ENCODE measurements at places on chromosomes 1 and 21.

DNA sequence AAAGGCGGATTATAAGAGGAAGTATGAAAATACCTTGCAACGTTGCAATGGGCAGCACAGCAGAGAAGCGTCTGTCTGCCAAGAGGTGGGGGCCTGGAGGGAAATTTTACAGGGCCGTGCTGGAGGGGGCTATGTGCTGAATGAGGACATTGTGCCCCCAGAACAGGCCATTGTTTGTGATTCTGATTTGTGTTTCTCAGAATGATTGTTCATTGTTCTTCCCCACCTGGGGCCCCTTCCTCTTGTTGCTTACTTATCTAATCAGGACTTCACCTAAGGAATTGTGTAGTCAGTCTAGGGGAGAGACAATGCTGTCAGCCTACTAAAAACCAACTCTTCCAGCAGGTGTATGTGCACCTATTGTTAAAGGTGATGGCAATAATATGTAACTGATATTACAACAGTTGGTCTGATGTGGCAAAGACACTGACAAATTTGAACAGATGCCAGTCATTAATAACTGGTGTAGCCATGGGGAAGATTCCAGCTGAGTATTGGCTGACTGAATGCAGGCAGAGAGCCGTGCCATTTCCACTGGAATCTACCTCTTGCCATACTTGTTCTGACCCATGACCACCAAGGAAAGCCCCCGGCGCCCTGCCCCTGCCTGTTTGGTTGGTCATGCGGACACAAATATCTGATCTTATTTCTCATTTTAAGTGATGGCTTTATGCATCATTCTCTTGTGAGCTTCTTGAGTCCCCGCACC is 45.2 kb upstream of the PSEN2 start:
- no peak for DNase-seq

GRCh38 chr1:222310836-222311235 is 237.1 kb downstream of the HHIPL2 start:
- no peak for DNase-seq

DNA sequence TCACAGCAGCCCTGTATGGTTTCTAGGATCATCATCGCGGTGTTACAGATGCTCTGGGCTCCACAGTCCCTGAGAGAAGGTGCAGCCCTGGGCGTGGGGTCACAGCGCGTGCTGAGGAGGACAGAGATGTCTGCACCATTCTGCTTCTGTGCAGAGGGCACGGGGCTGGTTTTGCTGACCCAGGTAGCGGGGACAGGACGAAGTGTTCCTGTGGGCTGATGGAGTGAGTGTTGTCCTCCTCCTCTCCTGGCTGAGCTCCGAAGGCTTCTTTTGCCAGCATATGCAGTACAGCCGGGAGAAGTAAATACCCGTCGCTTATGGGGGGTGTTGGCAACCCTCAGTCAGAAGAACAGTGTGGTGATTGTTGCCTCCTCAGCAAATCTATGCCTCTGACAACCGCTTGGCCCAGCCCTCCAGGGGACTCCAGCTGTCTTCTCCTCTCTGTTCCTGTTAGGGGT is 101.5 kb downstream of the DDX20 start:
- no peak for DNase-seq

DNA sequence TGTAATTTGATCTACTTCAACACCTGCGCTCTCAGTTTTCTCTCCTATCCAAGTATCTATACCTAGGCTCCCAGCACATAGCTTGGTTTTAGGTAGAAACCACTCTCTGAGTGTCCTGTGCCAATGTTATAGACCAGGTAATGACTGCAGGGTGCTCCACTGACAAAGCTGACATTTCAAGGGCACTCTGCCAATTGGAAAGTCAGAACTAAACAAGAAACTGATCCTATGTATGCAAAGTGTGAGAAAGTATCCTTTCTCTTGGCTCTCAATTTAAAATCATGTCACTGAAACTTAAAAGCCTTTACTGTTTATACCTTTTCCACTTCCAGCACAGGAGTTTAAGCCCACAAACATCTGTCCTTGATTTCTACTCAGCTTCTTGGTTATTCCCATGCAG is 45.0 kb upstream of the AIM2 start:
- DNase-seq, result no peak

GRCh38 chr1:201666645-201667044 is 127.7 kb downstream of the NAV1 start:
- no peak for DNase-seq

DNA sequence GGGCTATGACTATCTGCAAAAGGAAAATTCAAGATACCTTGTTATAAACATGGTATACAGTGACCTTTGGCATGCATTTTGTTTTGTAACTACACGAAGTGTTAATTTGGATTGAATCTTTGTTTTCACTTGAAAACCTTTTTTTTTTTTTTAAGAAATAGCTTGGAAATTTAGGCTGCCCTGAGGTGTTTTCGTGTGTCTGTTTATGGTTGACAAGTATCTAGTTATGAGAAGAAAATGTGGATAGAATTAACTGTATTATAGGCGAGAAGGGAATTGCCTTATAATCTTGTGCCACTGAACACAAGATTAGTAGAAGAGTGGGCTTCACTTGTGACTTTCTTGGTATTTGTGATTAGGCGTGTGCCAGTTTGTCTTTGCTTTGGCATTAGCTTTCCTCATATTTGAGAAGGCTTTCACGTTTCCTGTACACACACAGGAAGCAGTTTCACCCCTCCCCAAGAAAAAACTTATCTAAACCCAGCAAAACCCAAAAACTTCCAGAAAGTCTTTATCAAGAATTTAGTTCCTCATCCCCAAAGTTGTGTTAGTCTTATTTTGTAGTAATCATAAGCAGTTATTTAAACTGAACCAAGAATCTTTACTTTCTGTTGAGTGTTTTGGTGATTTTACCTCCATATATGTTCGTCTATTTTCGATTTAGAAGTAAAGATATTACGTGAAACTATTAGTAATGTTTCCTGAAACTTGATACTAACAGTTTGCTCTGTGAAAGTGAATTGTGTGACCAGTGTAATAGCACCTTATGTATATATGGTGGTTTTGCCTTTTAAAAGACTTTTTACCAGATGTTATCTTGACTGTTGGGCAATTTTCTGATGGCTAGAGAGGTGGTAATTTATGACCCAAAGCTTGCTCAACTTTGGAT is 3.8 kb downstream of the DYRK1A start:
- DNase-seq, result no peak

DNA sequence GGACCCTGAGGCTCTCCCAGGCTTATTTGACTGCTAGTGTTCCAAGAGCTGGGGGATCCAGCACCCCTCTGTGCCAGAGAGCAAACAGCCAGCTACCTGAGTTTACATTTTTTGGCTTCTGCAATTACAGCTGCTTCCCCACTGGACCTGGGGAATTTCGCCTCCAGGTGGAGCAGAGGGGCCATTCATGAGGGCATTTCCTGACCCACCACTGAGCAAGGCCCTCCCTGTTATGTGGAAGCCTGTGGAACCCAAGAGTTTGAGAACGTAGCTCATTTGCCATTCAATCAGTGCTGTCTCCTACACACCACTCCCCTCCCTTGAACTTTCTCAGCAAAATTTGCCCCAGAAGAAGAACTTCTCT is 42.7 kb upstream of the TMEM51 start:
- no peak for DNase-seq

DNA sequence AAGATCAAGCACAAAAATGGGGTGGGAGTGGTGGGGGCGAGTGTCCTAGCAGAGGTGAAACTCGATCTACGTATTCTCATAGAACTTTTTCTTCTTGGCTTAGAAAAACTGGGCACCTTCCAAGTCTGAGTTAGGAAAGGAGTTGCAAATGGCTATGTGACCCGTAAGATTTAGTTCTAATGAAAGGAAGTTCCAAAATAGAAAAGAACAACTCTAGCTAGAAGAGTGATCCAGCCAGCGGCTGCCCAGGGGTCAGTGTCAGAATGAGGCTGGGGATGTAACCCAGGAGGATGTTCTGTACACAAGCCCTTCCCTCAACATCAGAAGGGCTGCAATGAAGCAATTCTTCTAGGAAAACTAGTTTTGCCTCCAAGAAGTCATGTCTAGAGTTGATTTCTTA is 5.2 kb downstream of the MTARC1 start:
- no peak for DNase-seq

DNA sequence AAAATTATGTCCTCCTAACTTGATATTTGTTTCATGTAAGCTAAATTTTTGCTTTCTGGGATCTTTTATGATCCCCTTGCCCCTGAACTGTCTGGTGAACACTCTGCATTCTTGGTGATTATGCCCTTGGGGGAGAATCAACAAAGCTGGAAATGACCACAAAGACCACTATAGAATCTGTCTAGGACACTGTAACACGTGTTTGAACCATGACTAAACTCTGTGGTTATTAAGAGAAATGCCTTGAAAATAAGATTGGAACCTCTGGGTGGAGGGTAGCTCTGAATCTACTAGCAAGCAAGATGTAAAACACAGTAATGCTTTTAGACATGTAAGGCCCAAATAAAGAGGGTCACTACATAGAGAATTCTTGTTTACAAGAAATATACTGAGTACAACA is 237.5 kb downstream of the HMCN1 start:
- DNase-seq, result peak; percentile 86

DNA sequence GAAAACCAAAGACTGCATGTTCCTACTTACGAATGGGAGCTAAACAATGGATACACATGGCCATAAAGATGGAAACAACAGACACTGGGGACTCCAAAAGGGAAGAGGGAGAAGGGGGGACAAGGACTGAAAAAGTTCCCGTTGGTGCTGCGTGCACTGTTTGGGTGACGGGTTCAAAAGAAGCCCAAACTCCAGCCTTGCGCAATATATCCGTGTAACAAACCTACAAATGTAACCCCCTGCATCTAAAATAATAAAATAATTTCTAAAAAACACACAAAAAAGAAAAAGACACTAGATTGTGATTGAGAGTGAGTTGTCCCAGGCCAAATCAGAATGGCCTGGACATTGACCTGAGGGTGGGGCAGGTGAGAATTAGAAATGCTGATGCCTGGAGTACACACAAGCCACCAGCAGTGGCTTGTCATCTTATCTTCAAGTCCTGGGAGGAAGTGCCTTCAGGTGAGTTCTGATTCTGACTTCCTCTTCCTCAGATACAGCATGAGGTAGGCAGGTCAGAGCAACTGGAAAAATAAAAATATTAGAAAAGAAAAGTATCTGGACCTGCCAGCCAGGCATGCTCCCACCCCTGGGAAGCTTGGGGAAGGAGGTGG is 54.7 kb downstream of the SPATA46 start:
- no peak for DNase-seq

GRCh38 chr1:7476861-7477547 is 294.1 kb upstream of the VAMP3 start:
- no peak for DNase-seq

- DNase-seq, result no peak
Observed at GRCh38 chr1:47418681-47419325, 2.7 kb downstream of the FOXE3 start.

DNA sequence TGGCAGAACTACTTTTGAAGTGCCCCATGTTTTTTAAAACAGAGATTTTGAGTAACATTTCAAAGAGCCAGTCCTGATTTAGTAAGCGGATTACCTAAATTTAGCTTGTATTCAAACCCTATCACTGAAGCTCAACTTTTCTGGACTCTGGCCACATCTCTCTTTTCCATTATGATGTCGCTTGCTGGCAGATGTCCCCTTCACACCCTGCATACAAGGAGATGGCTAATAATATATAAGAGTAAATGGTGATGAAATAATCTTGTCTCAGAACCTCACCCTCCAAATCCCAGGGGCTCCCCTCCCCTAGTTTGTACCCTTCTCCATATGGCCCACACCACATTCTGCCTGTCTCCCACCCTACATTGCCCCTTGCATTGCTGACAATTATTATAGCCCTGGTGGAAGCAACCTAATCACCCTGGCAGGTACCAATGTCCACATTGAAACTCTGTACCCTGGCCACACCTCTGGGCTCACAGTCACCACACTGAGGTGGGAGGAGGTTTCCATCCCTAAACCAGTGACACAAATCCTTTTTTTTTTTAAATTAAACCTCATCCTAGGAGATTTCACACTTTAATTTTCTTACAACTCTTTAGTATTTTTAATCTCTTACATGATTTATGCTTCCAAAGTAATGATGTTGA is 106.0 kb upstream of the SYT6 start:
- DNase-seq, result no peak

- no peak for DNase-seq
Observed at GRCh38 chr1:245124241-245124640, 30.5 kb upstream of the KIF26B start.

DNA sequence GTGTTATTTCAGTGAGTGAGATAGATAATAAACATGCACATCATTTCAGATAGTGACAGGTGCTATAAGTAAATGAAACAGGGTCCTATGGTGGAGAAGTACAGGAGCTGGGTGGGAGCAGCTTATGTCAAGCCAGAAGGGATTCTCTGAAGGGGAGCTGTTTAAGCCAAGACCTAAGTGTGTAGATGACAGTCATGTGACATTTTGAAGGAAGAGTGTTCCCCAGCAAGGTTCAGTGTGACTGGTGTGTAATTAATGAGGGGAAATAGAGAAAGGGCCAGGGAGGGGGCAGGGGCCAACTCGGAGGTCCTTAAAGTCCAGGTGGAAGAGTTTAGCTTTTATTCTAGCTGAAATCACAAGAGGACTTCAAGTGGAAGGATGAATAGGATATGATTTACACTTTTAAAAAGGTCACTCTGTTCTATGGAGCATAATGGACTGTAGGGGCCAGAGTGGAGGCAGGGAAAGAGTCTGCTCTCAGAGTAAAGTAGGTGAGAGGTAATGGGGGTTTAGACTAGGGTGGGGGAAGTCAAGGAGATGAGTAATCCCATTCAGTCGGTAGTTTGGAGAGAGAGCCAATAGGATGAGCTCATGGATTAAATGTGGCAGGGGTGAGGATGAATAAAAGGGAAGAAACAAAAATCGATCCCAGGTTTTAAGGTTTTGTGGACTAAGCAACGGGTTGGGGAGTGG is 243.1 kb downstream of the CACNA1E start:
- DNase-seq, result no peak

- no peak for DNase-seq
Observed at GRCh38 chr1:220817907-220818306, 31.2 kb downstream of the MTARC1 start.

DNA sequence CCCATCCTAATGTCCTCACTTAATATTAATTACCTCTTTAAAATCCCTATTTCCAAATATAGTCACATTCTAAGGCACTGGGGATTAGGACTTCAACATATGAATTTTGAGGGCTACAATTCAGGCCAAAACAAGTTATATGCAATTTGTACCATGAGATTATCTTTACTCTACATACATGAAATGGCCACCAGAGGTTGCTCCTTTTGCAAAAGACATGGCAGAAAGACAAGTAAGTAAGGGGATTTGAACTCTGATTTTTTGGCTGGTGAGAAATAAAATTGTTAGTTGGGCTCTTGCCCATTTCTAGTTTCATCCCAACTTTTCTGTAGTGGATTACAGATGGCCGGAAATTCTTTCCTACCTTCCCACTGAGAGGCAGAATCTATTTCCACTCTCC is 4.8 kb upstream of the ALG6 start:
- no peak for DNase-seq

GRCh38 chr21:42892582-42892930 is 553 bp upstream of the NDUFV3 start:
- DNase-seq, result no peak

GRCh38 chr1:229478852-229479251 is 29.3 kb downstream of the NUP133 start:
- no peak for DNase-seq

GRCh38 chr1:41637367-41637766 is 152.9 kb upstream of the EDN2 start:
- DNase-seq, result no peak

GRCh38 chr1:230611878-230612235 is 30.4 kb upstream of the COG2 start:
- no peak for DNase-seq

- DNase-seq, result no peak
Observed at GRCh38 chr21:44749116-44749758, 37.9 kb upstream of the TSPEAR start.

Data from HS-27A (cell line).